ENCODE measurements at places on chromosomes 2 and 18.
A peak's percentile ranks its signal among the peaks of the same experiment; 100 is the strongest.

DNA sequence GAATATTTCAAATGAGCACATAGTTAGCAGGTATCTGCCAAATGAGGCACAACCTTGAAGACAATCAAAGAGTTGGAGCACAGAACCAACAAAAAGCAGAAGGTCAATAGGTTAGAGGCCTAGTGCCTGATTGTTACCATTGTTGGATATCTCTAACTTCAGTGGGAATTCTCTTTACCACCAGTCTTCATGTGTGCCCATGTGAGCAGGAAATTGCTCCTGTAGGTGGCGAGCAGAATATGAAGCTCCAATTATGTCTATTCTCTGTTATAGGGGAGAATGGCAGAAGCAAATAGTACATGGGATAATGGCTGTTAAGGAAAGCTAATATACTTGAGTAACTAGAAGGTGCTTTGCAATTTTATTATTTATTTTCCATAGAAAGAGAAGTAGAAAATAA lies 14.9 kb upstream of the ZNF385B start:
- no peak for DNase-seq

DNA sequence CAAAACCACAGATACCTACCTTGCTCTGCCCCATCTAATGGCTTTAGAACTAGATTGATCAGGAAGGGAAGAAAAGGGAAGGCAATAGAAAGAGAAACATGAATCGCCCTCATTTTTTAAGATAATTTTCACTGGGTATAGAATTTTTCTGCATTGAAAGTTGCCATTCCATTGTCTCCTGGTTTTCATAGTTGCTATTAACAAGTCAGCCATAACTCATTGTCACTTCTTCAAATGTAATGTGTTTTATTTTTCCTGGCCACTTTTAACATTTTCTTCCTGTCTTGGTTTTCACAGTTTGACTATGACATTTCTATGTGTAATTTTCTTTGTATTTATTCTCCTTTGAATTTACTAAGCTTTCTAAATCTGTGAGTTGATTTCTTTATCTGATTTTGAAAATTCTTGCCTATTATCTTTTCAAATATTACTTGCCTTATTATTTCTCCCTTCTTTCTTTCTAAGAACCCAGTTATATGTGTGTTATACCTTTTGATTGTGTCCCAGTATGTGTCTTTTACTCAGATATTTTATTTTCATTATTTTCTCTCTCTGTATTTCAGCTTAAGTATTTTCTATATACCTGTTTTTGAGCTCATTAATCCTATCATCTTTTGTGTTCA lies 85.5 kb upstream of the GLI2 start:
- no peak for DNase-seq

DNA sequence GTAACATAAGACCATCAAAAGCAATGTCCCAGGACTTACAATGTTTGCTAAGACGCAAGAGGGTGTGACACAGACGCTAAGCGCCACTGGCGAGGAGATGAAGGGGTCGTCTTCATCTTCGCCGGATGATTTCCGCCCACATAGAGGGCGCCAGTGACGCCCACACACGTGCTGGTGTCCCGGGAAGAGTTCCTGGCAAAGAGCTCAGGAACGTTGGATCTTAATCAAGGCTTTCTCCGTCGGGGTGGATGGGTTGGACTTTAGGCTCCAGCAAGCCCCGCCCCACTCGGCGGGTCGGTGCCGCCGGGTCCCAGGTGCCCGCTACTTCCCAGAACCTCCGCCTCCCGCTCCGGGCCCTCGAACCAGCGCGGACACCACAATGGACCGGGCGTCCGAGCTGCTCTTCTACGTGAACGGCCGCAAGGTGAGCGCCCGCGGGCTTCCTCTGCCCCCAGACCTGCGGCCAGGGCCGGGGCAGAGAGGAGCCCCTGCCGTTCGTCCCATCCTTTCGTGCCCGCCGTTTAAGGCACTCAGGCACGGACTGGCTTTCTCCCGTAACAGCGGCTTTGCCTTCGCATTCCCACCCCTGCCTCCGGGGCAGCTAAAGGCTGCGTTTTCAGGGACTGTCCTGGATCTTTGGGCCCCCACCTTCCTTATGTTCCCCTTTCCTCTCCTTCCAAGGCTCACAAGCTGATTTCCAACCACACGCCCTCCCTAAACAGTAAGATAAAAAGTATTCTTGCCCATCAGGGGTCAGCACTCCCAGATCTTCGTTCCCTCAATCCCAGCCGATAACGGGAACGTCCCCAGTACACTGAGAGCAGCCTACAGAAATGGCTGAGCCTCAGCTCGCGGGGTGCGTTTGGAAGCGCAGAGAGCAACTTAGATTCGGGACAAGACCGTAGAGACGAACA lies at the start of gene AOX1:
Gene AOX1, plus strand, starts transcription at position 285 of the 914 bp plus-strand sequence. Its CDS starts 95 bp downstream, at position 380.
- DNase-seq = peak; percentile 86

DNA sequence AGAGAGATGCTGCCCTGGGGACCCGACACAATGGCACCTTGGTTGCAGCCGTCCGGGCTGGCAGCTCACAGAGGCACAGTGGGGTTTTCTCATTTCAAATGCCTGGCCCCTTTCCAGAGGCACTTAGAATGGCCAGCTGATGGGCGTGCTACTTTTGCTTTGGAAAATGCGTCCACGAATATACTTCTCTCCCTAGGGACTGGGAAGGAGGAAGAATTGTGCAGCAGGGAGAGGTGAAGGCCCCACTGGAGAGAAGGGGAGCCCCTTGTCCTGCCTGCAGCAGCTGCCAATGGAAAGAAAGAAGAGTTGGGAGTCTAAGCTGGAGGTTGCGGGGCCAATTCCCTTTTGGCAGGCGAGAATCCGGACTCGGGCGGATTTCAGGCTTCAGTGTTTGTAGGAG lies 1.1 kb upstream of the MAL start:
- DNase-seq = no peak

GRCh38 chr2:38037757-38038621 lies 38.0 kb downstream of the CYP1B1 start:
- DNase-seq = peak; percentile 80

All from ELF-1 (cell line).